Stimulated activated CD4-positive, alpha-beta T cell treated with anti-CD3 and anti-CD28 coated beads, Interleukin-4, amount 100 ng/mL, for 4 hours (primary cell): ENCODE measurements at places on chromosomes 3 and 15.

GRCh38 chr15:68487087-68487843, 55.3 kb upstream of the ITGA11 start:
- DNase-seq: no peak

- DNase-seq: no peak
Measured at GRCh38 chr3:98171071-98171470, 4.6 kb downstream of the OR5H15 start.

DNA sequence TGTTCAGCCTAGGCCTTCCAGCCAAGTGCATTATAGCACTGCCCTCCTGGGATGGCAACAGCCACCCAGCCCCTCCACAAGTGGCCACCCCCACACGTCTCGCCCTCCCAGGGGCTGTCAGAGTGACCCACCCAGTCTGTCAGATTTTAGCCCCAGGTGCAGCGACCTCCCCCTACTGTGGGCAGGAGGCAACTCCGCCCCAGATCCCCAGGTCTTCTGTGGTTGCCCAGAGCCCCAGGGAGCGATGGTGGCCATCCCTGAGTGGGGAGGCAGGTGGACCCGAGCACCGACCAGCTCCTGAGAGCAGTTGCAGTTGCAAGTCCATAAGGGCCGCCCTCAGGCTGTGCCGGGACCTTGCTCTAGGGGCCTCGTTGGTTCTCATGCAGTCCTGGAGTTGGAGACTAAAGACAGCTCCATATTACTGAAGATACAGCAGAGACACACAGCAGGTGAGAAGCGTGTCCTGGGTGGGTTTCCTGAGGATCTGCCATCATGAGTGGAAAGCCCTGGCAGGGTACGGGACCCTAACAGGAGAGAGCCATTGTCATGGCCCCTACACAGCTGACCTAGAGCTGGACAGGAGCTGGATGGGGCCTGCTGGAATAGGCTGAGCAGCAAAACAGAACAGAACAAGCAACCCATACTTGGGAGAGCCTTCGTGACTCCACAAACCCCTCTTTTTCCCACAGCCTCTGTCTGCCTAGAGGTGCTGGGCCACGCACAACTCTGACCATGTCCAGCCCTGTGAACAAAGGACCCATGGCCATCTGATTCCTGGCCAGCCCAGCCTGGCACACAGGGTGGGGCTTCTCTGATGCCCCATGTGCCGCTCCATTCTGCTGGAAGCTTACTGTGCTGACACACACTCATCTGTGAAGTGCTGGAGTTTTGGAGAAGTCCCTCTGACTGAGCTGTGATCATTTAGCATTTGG, 110.3 kb upstream of the ALDH1A3 start:
- no peak for DNase-seq

GRCh38 chr15:58159827-58160386, 21.7 kb downstream of the AQP9 start:
- no peak for DNase-seq

- DNase-seq: no peak
Measured at GRCh38 chr15:59779110-59779509, 90.0 kb upstream of the BNIP2 start.

GRCh38 chr3:54967731-54968161, 39.9 kb upstream of the LRTM1 start:
- DNase-seq: no peak

GRCh38 chr15:92788196-92788595, 111.9 kb upstream of the CHD2 start:
- DNase-seq: no peak

DNA sequence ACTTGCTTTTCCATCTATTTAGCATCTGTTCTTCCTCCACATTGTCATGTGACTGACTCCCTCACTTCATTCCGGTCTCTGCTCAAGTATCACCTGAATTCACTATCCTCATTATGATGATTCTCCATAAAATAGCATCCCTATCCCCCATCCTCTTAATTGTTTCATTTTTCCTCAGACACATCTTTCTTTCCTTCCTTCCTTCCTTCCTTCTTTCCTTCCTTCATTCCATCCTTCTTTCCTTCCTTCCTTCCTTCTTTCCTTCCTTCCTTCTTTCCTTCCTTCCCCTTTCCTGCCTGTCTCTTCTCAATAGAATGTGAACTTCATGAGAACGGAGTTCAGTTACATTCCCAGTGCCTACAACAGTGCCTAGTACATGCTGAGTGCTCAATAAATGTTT, 32.6 kb upstream of the MTHFS start:
- no peak for DNase-seq

DNA sequence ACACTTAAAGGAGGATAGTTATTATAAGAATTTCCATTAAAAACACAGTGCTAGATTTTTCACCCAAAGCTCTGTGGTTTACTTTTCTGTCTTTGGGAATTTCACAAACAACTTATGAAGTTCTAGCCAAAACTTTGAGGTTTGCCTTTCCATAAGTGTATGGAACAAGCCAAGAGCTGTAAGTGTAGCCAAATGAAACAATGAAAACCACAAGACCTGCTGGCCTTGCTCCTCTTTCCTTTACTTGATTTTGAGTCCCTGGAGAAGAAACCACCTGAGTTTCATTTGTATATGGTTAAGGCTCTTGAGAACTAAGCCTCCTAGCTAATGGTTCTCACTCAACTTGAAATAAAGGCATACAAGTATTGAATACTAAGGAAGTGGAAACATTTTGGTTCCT, 365.3 kb upstream of the EPHA3 start:
- DNase-seq: no peak

- peak; percentile 83 for DNase-seq
Measured at GRCh38 chr3:50237754-50238548, 1.9 kb downstream of the GNAI2 start.

GRCh38 chr3:79424811-79425210, 343.0 kb downstream of the ROBO1 start:
- no peak for DNase-seq

DNA sequence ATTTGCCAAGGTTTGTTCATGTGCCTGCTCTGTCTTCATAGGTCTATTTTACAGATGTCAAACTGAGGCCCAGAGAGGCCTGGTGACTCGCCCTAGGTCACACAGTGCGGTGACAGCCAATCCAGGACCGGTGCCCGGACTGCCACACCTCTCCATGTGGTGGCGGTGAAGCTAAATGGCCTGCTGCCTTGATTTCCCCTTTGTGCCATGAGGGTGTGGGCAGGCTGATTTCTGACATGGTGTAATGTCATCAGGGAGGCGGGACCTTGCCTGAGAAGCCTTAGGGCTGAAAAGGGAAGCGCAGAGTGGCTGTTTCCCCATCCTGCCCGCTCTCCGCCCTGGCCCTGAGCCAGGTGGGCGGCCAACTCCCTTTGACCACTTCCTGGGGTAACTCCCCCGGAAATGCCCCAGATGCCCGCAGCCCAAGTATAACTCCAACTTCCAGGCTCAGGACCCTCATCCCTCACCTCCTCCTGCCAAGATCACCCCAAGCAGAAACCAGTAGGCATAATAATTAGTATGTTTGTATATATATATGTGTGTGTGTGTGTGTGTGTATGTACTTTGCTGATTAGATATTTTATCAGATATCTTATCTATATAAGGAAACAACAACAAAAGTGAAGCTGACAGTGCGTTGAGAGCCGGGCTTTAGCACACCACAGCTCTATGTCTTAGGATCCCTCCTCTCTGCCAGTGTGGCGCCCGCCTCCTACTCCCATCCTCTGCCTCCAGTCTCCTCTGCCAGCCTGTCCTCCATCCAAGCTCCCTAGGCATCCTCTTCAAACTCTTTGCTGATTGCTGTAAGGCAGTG, 63.9 kb downstream of the IQSEC1 start:
- peak; percentile 41 for DNase-seq

DNA sequence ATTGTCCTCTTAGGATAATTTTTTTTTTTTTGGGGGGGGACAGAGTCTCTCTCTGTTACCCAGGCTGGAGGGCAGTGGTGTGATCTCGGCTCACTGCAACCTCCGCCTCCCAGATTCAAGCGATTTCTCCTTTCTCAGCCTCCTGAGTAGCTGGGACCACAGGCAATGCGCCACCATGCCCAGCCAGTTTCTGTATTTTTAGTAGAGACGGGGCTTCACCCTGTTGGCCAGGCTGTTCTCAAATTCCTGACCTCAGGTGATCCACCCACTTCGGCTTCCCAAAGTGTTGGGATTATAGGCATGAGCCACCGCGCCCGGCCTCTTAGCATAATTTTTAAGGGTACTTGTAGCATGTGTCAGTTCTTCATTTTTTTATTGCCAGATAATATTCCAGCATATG, 122.6 kb downstream of the FNDC3B start:
- DNase-seq: no peak

GRCh38 chr3:48294611-48295263, 38.7 kb downstream of the SPINK8 start:
- DNase-seq: no peak

DNA sequence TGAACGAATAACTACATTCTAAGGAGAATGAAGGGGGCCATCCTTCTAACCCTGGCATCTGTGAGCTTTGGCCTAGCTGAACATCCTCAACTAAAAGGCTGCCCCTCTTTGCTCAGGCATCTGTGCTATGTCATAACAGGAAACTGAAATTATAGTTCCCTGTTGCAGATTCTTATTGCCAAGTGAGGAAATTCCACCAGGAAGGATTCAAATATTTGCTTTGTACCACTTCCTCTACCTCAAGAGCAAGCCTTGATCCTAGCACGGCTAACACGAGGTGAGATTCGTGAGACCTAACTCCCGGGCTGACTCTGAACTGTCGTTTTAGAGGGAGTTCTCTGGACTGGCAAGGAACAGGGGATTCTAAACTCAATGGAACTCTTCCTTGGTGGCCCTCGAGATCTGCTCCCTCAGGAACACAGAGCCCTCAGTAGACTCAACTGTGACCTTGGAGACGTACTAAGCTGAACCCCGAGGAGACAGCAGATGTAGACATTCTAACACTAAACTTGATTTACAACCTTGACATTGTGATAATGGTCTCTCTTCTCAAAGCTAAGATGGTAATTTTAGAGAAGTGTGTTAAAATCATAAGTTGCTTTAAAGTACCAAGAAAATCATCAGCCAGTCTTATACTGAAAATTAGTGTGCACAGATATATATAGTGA, 4.2 kb downstream of the SPG21 start:
- DNase-seq: no peak

- DNase-seq: no peak
Measured at GRCh38 chr3:14278799-14279625, 100.4 kb downstream of the LSM3 start.

DNA sequence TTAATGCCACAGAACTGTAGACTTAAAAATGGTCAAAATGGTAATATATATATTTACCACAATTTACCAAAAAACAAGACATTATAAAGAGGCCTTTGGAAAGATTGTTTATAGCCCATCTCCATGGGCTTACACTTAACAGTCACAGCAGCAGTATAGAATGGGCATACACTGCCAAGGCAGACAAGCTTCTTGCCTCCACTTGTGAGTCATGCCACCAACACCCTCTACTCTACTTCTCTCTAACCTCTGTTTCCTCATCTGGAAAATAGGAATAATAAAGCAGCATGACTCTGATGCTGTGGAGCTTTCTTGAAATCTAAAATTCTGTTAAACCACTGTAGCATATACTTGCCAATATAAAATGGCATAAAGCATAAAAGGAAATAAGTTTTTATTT, 14.4 kb upstream of the GPR156 start:
- no peak for DNase-seq

- DNase-seq: no peak
Measured at GRCh38 chr3:174937478-174937877, 78.3 kb downstream of the NAALADL2 start.

DNA sequence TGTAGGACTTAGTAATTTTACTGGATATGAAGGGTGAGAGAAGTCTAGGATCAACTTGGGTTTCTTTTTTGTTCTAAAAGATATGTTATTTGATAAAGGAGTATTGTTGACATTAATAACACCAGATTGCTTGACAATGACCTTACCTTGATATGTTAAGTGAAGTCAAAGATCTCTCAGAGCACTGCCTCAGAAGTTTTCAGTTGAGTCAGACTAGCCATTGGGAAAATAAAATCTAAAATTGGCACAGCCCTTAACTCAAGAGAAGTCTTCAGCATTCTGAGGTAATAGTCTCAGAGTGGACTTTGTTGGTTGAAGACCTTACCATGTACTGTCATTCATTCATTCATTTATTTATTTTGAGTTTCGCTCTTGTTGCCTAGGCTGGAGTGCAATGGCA, 22.4 kb upstream of the ZNF609 start:
- DNase-seq: no peak

DNA sequence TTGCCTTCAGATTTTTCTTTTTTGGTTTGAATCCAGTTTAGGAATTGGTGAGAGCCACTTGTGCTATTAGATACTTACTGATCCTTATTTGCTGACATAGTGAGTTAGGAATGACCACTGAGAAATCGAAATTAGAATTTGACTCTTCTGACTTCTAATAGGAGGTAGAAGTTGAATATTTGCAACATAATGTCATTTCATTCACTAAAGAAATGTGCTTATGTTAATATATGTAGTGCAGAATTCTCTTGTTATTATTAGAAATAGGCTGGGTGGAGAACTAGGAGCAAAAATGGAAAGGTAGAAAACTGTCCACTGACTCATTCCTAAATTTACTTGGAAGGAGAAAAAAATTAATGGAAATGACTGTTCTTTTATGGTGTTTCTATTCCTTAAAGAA, 538.2 kb upstream of the SGO1 start:
- DNase-seq: no peak

DNA sequence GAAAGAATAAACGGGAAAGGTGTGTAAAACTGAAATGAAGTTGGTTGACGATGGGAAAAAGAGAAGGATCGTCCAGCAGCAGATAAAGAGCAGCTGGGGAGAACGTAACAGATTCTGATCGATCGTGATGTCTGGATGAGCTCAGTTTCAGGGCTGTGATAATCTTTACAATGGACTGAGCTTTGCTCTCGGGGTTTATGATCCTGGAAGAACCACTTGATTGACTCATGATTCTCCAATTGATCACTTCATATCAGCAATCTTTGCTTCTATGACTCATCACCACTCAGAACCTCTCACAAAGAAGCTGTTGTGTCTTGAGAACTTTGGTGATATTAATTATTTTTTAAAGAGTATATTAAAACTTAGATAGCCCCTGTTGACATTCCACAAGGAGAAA, 690.7 kb downstream of the TUSC7 start:
- no peak for DNase-seq

- no peak for DNase-seq
Measured at GRCh38 chr15:93997071-93997658, 234.2 kb upstream of the MCTP2 start.

- no peak for DNase-seq
Measured at GRCh38 chr15:56715220-56715619, 18.1 kb downstream of the ZNF280D start.

DNA sequence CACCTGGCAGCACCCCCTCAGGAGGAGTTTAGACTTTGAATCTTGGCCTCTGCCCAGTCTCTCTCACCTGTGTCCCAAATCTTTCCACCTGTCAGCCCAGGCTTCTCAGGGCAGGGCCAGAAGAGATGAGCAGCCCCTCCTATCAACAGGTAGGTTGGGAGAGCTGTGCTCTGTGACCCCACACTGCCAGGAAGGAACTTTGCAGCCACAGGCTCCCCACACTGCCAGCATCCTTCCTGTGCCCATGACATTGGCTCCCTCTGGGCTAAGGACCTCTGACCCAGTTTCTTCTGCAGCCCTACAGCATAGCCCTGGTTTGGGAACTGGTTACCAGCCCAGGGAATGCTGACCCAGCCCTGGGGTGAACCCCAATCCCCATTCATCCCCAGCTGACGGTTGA, 115.7 kb upstream of the IQSEC1 start:
- DNase-seq: no peak

- DNase-seq: no peak
Measured at GRCh38 chr15:96038650-96039049, 291.9 kb upstream of the NR2F2 start.

- no peak for DNase-seq
Measured at GRCh38 chr3:17091910-17092582, 207.3 kb downstream of the PLCL2 start.
